ENCODE measurements at places on chromosomes 1 and 21.
A peak's percentile ranks its signal among the peaks of the same experiment; 100 is the strongest.

DNA sequence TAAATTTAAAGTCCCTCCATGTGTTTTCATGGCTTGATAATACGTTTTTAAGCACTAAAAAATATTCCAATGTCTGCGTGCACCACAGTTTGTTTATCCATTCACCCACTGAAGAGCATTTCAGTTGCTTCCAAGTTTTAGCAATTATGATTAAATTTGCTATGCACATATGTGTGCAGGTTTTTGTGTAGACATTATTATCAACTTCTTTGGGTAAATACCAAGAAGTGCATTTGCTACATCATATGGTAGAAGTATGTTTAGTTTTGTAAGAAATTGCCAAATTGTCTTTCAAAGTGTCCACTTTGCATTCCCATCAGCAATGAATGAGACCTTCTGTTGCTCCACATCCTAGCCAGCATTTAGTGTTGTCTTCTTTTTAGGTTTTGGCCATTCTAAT, 550.0 kb downstream of the BRINP3 start:
- DNase-seq, result no peak

DNA sequence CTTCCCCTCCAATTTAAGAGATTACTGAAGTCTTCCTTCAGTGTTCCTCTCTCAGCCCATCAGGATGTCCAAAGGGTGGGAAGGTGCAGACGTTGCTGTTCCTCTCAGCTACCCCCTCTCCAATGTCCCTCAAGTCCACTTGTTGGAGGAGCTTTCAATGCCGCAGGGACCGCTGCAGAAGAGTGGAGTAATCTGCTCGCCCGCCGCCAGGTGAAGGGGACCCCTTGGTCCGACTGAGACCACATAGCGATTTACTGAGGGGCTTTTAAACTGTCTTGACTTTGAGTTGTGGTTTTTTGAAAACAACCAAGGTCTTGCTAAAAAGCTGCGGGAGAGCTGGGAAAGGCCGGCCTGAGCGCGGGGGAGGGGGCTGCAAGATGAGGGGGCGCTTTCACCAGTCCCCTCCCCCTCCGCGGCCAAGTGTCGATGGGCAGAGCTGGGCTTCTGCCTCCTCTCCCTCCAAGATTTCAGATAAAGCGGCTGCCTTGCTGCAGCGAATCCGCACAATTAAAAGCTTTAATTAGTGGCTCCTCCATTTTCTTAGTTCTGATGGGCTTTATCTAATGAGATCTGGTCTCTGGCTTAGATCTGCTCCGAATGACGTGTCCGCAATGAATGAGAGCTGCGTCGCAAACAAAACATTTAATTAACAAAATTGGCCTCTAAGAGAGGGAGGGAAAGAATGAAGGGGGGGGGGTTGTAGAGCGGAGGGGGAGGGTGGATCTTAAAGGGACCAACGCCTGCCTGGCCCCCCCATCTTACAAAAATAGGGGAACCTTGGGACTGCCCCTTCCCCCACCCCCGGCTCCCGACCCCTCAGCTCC, 5.9 kb downstream of the LMO4 start:
- peak; percentile 60 for DNase-seq

DNA sequence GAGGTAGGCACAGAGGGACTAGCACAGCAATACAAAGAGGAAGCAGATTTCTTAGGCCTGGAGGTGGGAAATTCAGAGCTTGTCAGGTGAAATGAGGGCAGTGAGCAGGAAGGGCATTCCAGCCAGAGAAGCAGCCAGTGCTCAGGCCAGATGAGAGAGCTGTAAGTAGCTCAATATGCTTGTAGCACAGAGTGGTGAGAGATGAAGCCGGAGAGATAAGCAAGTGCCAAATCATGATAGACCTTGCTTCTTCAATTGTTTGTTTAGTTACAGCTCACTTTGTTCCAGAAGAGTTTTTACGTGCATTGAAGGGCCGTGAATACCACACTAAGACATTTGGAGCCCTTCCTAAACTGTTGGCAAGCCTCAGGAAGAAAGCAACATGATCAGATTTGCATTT, 42.0 kb upstream of the ADAMTS1 start:
- DNase-seq, result no peak

DNA sequence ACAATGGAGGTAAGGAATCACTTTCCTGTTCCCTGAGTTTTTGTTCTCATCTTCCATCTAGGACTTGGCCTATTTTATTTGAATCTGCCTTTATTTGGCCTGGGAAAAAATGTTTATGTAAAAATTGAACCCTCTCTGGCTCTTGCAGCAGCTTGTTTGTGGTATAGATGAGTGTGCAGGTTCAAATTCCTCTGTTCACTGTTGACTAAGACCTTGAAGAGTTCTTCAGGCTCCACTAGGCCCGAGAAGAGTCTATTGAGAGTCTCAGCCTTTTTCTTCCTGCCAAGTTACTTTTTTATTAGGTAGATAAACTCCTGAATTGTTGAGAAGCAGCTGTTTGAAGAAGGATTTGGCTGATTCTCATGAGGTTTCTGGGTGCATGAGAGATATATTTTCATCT, 248.8 kb upstream of the ADGRL2 start:
- no peak for DNase-seq

GRCh38 chr1:187078916-187079315, 250.2 kb downstream of the PLA2G4A start:
- DNase-seq, result no peak

All from fibroblast of skin of right quadriceps (primary cell).